ENCODE measurements at places on chromosomes 5 and 9.

DNA sequence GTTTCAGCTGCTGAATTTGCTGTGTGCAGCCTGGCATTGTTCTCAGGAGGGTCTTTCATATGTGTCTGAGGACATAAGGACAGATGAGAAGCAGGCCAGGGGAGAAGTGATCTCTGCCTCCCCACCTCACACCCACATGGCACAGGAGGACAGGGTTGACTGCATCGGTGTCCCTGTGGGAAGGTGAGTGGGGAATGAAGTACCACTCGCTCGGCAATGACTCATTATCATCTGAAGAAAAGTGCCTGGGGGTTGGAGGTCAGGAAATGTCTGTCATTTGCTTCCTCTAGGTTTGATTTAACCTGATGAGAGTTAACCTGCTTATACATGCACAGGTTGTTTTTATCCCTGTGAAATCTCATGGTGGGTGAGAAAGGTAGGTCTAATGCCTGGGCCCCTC lies 195.0 kb downstream of the GADD45G start:
- no peak overlapping the region for H3K27ac ChIP-seq
- no peak for DNase-seq
- peaks cover 31% of the 10 kb centered on the region for H3K4me1 ChIP-seq
- H3K36me3 ChIP-seq, result no peaks in the 10 kb centered on the region
- no peaks in the 10 kb centered on the region for H3K27me3 ChIP-seq

GRCh38 chr9:133533857-133534256 lies 647 bp upstream of the ADAMTSL2 start:
- peaks cover 29% of the 10 kb centered on the region for H3K4me1 ChIP-seq
- H3K27ac ChIP-seq, result peak overlapping the region; percentile 13

DNA sequence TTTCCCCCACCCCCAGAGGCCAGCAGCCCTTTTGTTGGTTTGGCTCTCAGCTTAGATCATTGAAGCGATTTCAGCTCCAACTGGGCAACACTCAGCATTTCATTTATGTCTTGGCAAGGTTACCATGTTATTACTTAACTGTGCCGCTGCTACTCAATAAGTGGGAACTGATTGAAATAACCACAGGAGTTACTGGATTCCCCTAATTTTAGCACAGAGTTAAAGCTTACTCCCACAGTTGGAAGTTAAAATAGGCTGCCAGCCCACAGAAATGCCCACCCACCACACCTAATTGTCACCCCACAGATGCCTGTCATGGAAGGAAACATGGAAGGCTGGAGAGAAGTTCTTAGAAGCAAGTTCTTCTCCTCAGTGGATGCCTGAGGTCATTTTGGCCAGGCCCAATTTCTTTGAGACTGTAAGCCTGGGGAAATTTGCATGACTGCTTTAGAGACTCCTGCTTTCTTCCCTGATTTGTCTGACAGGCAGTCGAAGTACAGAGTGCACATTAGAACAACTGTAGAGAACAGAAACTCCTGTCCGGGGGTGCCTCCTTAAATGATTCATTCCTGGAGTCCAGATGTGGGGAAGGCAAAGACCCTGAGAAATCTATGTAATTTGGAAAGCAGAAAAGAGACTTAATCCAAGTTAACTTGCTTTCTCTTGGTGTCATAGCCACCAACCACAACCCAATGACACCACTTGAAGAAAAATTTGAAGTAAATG lies 370.0 kb downstream of the ZSWIM6 start:
- no peak overlapping the region for H3K4me3 ChIP-seq
- no peak overlapping the region for H3K27ac ChIP-seq
- no peaks in the 10 kb centered on the region for H3K27me3 ChIP-seq
- no peaks in the 10 kb centered on the region for H3K4me1 ChIP-seq
- no peaks in the 10 kb centered on the region for H3K36me3 ChIP-seq

- no peaks in the 10 kb centered on the region for H3K4me1 ChIP-seq
- no peak overlapping the region for H3K4me3 ChIP-seq
- H3K27me3 ChIP-seq, result no peaks in the 10 kb centered on the region
- no peak overlapping the region for H3K27ac ChIP-seq
These were observed 130.7 kb downstream of the EDIL3 start for GRCh38 chr5:84253946-84254345.

DNA sequence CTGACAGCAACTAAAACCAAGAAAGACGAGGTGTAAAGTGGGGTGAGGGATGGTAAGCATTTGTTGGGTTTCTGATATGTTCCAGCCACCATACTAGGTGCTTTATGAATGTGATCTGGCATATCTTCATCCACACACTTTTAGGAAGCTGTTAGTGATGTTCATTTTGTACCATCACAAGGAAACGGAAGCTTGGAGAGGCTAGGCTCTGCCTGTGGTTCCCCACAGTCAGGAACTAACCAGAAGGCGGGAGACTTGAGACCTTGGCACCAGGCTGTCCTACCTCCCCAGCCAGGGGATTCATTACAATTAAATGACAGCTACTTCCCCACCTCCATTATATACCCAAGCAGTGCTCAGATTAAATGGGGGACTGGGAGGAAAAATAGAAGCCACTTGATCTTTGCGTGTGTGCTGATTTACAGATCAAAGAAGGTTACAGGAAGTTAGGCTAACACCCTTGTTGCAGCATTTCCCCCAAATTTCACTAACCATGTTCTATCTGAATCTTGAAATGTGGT lies 43.0 kb downstream of the SFXN1 start:
- H3K4me1 ChIP-seq, result no peaks in the 10 kb centered on the region
- no peak overlapping the region for H3K4me3 ChIP-seq
- H3K27ac ChIP-seq, result no peak overlapping the region
- DNase-seq, result no peak

DNA sequence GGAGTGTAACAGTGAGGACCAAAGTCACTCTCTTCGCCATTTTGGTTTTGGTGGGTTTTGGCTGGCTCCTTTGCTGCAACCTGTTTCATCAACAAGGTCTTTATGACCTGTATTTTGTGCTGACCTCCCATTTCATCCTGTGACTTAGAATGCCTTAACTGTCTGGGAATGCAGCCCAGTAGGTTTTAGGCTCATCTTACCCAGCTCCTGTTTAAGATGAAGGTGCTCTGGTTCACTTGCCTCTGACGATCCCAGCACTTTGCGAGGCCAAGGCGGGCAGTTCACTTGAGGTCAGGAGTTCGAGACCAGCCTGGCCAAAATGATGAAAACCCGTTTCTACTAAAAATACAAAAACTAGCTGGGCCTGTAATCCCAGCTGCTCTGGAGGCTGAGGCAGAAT lies 1.8 kb upstream of the CKS2 start:
- H3K4me1 ChIP-seq, result peaks cover 23% of the 10 kb centered on the region
- H3K36me3 ChIP-seq, result no peaks in the 10 kb centered on the region
- H3K4me3 ChIP-seq, result no peak overlapping the region

DNA sequence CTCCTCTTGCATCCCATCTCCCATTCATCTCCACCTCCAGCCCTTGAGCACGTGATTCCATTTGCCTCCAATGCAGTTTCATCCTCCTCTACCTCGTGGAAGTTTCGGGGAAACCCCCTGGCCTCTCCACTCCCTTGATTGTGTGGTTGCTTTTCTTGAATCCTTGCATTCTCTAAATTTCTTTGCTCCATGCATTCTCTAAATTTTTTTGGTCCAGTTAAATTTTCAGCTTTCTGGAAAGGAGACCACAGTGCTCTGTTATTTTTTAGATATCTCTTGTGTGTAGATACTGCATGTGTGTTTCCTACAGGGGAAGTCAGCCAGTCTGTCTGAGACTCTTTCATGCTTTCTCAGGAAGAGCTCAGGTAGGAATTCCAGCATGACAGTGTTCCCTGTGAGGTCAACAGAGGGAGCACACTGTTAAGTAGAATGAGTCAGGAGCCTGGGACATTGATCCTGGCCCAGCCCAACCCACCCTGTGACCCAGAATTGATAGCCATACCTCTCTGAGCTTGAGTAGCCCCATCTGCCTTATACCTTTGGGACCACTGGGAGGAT lies 52.8 kb downstream of the AMBP start:
- H3K36me3 ChIP-seq, result no peaks in the 10 kb centered on the region
- H3K27ac ChIP-seq, result no peak overlapping the region
- DNase-seq, result no peak

GRCh38 chr9:69667306-69667705 lies 4.9 kb downstream of the APBA1 start:
- DNase-seq, result no peak
- no peak overlapping the region for H3K4me3 ChIP-seq
- no peak overlapping the region for H3K27ac ChIP-seq
- H3K27me3 ChIP-seq, result no peaks in the 10 kb centered on the region
- H3K4me1 ChIP-seq, result peaks cover 12% of the 10 kb centered on the region
- no peaks in the 10 kb centered on the region for H3K36me3 ChIP-seq

DNA sequence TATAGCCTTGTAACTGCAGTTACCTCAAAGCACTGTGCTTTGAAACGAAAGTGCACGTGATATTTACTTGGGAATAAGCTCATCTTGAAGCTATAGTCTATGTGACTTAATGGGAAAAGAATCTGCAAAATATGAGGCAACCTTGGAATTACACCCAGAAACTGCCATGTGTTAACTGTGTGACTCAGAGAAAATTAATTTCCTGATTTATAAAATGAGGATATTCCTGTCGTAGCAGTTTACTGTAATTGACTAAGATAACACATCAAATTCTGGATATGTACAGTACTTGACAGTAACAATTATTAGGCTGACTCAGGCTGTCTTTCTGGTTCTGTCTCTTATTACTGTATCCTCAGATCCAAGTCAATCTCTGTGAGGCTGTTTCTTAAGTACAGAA lies 1079.9 kb upstream of the ACO1 start:
- no peak overlapping the region for H3K27ac ChIP-seq
- no peaks in the 10 kb centered on the region for H3K36me3 ChIP-seq
- H3K27me3 ChIP-seq, result no peaks in the 10 kb centered on the region
- DNase-seq, result no peak
- H3K4me3 ChIP-seq, result no peak overlapping the region

DNA sequence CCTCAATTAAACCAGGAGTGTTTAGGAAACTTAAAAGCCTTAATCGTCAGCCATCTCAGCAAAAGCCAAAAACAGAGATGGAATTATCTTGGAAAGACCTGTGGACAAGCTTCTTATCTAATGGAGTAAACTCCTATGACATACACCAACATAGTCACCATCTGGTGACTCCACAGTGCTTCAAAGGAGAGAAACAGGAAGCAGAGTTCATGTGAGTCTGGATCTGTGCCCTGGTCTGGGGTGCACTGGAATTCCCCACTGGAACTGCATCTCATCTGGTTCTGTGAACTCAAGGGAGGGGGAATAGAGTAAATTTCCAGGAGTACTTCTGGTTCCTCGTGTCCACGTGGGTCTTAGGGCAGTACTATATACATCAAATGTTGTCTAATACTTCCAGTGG lies 36.3 kb upstream of the KCNN2 start:
- no peaks in the 10 kb centered on the region for H3K4me1 ChIP-seq
- DNase-seq, result no peak
- no peak overlapping the region for H3K27ac ChIP-seq
- no peaks in the 10 kb centered on the region for H3K36me3 ChIP-seq
